ENCODE measurements at places on chromosomes 6 and 20. TPM values are rescaled to one million over a fixed set of nuclear protein-coding genes. Genes with fewer than 3 reads are reported as not detected.

SFT2D1 gene
- 61.7 TPM for polyA plus RNA-seq

BACH2 gene
- polyA plus RNA-seq: 9.0 TPM

PI3 gene
- polyA plus RNA-seq: not detected

HLA-DQB1 gene
- 7.7 TPM for polyA plus RNA-seq

MEP1A gene
- polyA plus RNA-seq: not detected

Data from left lung (tissue), 14 donors.